ENCODE measurements at places on chromosomes 16 and 17. TPM values are rescaled to one million over a fixed set of nuclear protein-coding genes. Genes with fewer than 3 reads are reported as not detected.

The SLFN13 gene
- total RNA-seq, result 1.0 TPM

DNA sequence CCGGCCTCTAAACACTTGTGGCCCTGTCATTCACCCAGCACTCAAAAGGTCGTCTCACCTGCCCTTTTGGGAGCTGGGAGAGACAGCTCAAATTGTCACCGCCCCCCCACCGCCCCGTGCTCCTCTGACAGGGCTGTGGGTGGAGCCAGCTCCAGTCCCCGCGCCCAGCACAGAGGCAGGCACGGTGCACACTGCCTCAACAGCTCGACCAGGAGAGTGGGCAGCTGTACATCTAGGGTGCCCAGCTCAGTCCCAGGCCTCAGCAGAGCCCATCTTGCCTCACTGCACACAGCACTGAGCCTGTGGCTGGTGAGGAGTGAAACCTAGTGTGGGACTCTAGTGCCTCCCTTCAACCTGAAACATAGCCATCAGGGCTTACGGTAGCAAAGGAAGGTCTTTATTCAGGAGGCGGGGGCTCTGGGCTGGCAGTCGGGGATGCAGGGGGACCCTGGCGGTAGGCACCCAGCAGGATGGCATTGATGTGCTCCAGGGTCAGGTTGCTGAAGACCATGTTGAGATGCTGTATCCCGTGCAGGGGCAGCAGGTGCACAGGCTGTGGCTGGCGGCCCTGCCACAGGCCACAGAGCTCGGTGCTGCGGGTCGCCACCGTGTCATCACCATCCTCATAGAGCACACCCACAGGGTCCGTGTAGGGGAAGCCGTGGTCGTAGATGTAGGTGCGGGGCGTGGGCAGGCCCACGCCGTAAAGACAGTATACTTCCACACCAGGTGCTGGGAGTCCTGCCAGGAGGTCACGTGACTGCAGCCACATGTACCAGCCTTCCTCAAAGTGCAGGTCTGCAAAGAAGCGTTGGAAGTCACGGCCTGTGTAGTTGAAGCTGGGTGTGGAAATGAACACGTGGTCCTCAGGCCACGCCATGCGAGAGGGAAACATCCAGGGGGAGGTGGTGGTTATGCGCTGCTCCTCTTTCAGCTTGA, 3.1 kb upstream of the PSMB10 start:
- no peak for DNase-seq

- DNase-seq, result no peak
Measured at GRCh38 chr16:79309606-79310005, 290.9 kb downstream of the MAF start.

- DNase-seq, result no peak
Measured at GRCh38 chr16:10368969-10369551, 16.8 kb upstream of the ATF7IP2 start.

DNA sequence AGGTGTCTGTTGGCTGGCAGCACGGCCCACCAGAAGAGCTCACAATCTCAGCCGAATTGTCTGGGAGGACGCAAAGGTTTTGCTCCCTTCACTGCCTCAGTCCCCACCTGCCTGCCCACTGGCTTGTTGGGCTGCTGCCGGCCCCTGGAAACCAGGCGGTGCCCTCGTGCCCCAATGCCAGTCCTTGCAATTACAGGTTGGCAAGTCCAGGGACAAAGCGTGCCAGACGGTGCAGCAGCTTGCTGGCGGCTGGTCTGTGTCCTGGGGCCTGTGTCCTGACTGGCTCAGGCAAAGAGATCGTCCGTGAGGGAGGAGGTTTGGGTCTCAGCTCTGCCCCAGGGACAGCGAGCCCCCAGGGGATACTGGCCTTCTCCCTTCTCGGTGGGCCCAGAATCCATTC, 24.6 kb upstream of the SPNS2 start:
- no peak for DNase-seq

DNA sequence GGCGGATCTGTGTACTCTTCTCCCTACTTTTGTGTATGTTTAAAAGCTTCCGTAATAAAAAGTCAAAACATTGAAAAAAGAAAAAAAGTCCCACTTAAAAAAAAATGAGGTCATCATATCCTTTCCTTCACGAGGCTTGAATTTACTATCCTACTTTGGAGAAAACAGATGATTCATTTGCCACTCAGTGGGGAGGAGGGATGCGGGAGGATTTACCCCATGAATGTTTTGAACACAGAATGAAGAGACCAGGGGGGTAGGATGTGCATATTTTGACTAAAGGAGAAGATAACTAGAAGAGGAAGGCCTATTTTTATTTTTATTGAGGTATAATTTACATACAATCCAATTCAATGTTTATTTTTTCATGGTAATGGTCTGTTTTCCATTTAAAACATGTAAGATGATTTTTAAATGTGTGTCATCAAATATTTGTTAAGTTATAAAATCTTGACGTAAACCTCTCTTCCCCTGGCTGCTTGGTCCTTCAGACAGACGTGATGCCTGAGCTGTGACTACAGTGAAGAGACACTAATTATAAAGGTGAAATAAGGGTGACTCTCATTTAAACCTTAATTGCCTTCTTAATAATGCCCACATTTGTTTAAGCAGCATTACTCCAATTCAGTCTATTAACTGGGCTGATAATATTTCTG, 135.4 kb upstream of the AXIN2 start:
- DNase-seq, result peak; percentile 92

Measured in SJSA1 (cell line).